ENCODE measurements at places on chromosomes 2 and 18.

DNA sequence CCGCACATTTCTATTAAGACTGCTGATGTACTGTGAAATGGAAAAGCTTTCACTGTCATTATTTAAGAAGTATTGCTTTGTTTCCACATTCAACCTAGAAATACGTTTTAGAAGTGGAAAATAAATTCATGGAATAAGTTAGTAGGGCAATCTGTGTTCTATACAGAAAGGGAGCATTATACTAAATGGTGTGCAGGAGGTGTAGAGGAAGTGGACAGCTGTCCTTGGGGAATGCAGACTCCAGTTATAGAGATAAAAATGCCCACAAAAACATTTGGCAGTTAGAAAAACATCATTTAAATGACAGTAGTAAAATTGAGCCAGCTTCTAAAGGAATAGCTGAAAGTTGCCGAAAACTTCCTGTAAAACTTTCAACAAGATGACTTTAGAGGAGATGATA is 46.8 kb downstream of the PIK3C3 start:
- DNase-seq, result no peak

DNA sequence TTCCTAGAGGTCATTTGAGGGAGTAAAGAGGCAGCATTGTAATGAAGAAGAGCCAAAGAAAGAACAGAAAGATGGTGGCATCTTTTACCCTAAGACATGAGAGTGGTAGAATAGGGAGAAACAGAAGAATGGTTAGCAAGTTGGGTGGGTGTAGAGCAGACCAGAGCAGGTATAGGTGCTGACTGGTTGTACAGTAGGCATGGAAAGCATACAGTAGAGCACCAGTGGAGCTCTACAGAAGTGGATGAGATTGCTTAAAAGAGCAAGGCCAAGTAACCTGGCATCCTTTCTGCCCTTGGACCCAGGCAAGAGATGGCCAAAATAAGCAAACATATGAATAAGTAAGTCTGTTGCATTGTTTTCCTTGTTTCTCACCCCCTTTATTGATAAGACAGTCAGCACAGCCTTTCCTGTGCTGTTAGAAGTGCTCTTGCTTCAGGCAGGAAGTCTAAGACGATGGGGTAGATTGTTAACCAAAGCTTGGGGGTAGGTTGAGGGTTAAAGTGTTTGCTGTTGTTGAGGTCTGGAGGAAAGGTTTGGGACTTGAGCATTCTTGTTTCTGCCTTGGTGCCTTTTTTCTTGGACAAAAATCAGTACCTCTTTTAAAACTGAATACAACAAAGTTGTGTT is 76.9 kb downstream of the DIS3L2 start:
- no peak for DNase-seq

DNA sequence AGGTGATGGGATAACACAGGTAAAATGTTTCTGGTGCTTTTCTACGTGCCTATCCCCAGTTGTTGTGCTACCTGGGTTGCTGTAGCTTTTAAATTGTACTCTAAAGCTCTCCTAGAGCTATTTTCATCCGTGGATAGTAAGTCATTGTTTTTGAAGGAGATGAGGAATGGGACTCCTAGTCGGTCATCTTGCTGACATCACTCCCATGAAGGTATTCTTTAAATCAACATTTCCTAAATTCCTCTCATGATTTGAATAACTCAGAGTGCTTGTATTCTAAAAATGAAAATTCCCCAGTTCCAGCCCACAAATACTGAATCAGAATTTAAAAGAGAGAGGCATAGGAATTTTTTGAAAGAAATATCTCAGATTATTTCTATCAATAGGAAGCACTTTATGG is 44.3 kb downstream of the CCDC148 start:
- no peak for DNase-seq

DNA sequence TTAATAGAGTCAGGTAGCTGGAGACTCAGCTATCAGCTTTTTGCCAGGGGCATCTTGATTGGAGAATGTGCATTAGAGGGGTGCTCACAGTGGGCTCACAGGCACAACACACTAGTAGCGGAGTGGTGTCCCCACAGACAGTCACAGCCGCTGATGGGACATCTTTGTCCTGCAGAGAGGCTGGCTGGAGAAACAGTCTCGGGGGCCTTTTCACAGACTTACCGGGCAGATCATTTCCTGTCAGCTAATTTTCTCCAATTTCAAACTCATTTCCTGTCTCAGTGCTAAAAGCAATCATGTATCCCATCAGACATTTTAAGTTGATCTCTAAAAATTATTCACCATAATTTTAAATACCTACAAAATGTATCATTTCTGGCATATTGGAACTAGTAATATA is 562.6 kb downstream of the DCDC2C start:
- DNase-seq, result no peak

DNA sequence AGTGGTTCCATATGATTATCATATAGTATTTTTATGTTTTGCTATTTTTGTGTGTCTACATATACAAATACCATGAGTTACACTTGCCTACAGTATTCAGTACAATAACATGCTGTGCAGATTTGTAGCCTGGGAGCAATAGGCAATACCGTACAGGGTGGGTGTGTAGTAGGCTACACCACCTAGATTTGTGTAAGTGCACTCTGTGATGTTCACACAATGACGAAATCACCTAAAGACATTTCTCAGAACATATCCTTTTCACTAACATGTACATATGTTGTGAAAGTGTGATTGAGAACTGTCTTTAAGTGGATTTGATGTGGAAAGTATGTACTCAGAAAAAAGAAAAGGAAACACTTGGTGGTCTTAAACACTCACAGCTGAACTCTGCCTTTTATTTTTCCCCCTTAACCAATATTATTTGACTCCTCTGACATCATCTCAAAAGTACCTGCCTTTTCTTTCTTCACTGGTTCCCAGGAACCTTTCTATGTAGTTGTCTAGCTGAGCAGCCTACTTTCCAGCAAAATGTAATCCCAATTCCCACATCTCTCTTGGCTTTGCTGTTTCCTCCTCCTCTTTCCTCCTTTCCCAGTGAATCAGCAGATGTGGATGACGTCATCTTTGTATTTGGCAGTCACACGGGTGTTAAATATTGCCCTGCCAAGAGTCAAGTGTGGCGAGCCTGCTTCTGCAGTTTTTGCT is 47.7 kb downstream of the OSBPL6 start:
- no peak for DNase-seq

DNA sequence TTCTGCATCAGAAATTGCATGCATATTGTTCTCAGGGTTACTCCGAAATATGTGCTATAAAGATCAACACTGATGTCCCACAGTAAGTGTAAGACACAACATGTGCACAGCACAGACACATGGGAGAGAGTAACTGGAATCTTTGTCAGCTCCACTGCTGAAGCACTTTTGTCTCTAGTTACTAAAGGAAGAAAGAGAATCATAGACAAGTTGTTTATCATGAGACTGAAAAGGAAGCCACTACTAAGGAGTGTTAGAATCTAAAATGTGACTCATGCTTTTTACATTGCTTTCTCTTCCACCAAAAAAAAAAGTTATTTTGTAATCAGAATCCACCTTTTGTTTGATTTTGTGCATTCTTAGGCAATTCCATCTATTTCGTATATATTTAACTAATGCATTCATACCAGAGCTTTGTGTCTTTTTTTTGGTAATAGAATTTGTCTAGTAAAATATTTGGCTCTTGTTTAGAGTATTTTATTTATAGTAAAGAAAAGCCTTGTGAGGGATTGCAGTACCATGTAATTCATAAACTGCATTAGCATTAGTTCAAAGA is 502.4 kb downstream of the FBXO15 start:
- no peak for DNase-seq

DNA sequence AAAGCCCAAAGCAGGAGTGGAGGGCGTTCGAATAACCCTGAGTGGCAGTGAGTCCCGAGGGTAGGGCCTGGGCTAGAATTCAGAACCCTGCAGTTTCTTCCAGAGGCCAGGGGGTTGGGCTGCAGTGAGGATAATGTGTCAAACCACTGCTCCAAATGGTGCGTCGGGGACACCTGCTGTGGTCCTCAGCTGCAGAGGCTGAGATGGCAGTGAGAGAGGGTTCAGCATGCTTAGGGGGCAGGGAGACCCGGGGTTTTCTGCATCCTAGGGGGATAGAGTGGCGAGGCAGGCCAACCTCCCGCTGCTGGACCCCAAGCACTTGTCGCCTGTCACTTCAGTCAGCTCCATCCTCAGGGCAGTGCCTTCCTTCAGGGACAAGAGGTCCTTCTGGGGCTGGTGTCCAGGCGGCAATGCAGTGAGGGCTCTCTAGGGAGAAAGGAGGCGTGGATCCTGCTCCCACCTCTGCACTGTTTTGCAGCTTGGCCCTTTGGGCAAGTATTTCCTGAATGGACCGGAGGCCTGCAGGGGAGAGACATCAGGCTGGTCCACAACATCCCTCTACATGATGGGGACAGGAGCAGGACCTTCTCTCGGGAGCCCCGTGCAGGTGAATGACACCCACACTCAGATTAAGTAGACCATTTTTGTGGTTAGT is 8.4 kb upstream of the NTSR2 start:
- DNase-seq, result no peak

DNA sequence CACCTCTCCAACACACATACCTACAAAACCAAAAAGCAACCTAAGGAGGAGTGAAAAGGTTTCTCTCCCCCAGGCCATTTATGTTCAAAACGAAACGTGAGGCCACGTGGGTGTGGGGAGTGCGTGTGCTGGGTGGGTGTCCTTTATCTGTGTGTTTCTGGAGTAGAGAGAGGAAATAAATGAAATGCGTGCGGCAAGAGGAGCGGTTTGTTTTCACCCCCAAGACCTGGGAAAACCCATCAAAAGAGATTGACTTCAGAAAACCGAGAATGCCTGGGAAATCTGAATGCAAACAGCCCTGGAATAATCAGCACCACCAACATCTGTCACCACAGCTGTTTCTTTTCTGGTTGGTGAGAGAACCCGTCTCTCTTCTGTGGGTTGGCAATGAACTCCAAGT is 137.4 kb downstream of the INSIG2 start:
- no peak for DNase-seq

DNA sequence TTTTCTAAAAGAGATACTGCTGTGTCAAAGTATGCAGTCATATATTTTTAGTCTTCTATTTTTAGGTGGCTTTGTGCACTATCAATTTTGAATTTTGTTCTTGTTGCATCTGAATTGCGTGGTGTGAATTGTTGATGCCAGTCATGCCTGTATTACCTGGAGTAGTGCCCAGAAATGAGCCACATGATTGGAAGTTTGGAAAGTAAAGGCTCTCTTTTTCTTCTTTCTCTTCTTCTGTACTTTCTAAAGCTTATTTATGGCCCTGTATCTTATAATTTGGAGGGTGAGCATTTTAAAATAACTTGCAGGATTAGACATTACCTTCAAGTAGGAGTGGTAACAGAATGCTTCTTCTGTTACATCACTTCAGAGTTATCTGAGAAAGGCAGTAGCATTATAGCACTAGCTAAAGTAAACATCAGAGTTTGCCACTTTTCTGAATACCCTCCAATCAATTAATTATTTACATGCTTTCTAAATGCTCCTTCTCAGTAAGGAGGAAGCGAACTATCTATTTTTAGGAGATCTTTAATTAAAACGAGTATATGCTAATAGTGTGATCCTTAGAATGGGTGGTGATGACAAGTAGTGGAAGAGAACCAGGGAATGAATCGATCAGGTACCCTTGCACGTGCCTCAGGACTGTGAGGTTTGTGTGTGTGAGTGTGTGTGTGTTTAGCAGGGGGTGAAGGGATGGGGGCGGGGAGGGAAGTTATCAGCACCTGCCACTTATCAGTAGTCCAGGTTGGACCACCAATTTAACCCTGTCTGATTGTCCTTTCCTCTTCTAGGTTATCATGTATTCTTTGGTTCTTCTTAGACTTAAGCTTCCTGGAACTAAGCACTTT is 112.5 kb downstream of the MAP3K20 start:
- no peak for DNase-seq

DNA sequence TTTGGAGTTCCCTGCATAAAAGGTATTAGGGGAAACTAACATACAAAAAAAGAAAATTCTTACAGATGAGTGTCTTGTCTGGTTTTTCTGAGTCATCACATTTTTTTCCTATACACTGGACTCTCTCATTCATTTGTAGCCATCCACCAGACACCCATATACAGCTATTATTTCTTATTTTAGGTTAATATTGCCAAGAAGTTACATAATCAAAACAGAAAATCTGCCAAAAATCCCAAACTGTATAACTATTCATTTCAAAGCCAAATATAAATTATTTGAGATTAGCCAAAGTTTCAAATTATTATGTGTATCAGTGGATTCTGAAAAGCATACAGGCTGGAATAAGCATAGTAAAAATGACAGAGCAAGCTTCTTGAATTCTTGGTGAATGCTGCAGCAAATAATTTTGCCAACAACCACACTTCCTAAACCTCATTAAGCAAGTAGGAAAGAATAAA is 191.2 kb downstream of the NCKAP5 start:
- no peak for DNase-seq

GRCh38 chr2:95303191-95303919 is 6.2 kb downstream of the KCNIP3 start:
- no peak for DNase-seq

DNA sequence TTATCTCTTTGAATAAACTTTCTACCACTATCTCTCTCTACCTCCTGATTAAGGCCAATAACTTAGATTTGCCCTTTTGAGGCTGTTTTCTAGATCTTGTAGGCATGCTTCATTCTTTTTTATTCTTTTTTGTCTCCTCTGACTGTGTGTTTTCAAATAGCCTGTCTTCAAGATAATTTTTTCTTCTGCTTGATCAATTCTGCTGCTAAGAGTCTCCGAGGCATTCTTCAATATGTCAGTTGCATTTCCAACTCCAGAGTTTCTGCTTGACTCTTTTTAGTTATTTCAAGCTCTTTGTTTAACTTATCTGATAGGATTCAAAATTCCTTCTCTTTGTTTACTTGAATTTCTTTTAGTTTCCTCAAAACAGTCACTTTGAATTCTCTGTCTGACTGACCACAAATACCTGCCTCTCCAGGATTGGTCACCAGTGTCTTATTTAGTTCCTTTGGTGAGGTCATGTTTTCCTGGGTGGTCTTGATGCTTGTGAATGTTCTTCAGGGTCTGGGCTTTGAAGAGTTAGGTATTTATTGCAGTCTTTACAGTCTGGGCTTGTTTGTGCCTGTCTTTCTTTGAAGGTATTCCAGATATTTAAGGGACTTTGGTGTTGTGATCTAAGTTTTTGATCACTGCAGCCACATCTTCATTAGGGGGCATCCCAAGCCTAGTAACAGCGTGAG is 197.3 kb upstream of the STK17B start:
- DNase-seq, result no peak

DNA sequence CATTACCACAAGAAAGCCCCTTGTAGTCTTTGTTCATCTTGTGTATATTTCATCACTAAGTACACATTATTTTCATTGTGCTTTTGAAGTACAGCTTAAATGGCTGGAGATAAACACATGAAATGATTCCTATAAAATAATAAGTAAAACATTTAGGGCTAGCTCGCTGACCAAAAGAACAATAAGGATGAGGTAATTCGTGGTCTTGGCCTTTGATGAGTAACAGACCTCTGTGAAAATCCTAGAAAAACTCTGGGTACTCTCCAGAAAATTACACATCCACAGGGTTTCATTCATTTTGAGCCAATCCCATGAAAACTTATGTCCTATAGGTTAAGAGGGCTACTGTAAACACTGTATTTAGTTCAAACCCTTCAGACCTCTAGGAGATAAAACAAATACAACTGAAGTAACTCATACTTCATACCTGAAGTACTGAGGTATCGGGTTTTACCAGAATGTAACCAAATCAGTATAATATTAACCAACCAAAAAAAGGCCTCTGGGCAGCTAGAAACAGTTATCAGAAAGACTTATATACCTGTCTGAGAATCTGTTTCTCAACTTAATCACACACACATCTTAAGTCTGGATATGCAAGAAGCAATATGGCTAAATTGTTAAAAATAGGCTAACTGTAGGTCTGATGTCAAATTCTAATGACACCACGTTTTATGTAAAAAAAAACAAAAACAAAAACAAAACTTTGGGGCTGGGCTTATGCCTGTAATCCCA is 31.0 kb downstream of the CFAP36 start:
- no peak for DNase-seq
